ENCODE measurements at places on chromosomes 5 and 9. TPM values are rescaled to one million over a fixed set of nuclear protein-coding genes. Genes with fewer than 3 reads are reported as not detected.
A peak's percentile ranks its signal among the peaks of the same experiment; 100 is the strongest.

The PCAT7 gene
- 19.3 TPM for total RNA-seq

The MVB12B gene
- total RNA-seq = 7.7 TPM

The KCNN2 gene
- total RNA-seq = not detected

The RAI14 gene
- total RNA-seq = 25.5 TPM

The B4GALT1 gene
- total RNA-seq = 15.3 TPM

The OR1L1 gene
- total RNA-seq = not detected

The MED10 gene
- total RNA-seq = 25.4 TPM

The OBP2B gene
- not detected for total RNA-seq

The MAMDC2 gene
- 1.2 TPM for total RNA-seq

GRCh38 chr5:27590503-27590902 is 552.1 kb upstream of the CDH9 start:
- DNase-seq = no peak

GRCh38 chr9:2557693-2558092 is 63.9 kb upstream of the VLDLR start:
- no peak for DNase-seq

DNA sequence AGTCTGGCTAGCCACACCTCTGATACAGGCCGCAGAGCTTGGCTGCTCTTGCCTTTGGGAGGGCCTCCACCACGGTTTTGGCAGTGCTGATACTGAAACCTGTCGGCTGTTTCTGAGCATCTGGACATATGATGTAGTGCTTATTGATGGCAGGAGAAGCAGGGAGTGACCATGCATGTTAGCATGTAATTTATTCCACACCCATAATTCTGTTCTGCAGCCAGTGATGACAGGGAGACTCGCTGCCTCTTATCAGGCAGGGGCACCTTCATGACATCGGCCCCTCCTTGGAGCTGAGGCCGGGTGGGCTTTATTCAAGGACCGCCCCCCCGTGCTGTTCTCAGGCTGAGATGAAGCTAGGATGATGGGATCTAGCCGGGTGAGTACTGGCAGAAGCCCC is 49.0 kb downstream of the OLFM1 start:
- DNase-seq = peak; percentile 31

DNA sequence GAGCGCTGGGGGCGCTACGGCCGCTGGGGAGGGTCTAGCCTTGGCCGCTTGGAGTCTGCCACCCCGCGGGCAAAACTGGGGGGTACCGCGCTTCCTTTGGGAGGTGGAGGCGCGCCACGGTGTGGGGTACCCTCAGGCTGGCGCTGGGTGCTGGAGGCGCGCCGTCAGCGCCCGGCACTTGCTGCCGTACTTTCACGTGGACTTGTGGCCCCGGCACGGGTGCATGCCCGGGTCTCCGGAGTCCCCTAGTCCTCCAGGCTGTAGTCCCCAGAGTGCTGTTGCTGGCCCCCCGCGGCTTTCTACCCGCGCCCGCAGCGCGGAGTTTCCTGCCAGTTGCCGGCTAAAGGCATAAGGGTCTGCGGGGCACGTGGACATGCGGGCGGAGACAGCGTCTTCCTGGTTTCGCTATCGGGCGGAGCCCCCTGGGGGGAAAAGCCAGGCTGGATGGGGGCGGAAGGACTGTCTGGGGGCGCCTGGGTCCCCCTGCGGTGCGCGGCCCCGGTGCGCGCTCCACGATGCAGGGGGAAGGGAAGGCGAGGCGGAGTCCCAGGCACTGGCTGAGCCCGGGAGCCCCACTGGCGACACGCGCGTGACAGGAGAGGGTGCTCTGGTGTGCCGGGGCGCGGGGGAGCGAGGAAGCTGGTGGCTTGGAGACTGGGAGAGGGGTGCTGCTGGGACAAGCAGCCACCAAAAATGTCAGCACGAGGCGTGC is 666 bp downstream of the PPARGC1B start:
- peak; percentile 43 for DNase-seq

DNA sequence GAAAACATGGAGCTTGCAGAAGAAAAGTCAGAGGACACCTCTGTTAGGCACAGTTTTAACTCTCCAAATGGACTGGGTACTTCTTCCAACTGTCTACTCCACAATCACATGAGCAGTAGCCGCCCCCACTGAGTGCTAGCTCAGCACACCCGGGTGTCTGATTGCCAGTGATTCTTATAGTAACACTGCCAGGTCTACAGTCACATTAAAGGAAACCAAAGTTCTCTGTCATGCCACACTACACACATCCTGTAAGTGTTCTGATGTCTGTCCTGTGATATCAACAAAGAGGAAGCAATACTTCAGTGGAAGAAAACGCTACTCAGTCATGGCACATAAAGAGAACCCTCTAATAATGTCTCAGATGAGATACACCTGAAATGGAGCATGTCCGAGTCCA is at the start of gene HAVCR2:
TSS of gene HAVCR2 (minus strand) at position 69 of the 400 bp plus-strand sequence. CDS start at position 8, 61 bp downstream.
- no peak for DNase-seq

DNA sequence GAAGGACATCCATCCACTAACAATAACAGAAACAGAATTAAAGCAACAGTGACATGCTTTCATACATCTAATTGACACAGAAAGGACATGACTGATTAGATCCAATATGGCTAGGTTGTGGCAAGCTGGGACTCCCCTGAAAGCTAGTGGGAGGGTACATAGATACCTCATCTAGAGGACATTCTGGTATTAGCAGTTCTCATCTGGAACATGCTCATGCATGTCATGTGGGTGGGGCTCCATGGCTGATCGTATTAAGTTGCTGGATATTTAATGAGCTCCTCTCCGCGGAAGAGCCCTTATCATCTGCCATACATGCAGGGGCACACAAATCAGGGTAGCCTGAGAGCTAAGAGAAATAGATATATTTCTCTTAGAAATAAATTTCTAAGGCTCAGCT is 358.9 kb downstream of the ICE1 start:
- DNase-seq = no peak

DNA sequence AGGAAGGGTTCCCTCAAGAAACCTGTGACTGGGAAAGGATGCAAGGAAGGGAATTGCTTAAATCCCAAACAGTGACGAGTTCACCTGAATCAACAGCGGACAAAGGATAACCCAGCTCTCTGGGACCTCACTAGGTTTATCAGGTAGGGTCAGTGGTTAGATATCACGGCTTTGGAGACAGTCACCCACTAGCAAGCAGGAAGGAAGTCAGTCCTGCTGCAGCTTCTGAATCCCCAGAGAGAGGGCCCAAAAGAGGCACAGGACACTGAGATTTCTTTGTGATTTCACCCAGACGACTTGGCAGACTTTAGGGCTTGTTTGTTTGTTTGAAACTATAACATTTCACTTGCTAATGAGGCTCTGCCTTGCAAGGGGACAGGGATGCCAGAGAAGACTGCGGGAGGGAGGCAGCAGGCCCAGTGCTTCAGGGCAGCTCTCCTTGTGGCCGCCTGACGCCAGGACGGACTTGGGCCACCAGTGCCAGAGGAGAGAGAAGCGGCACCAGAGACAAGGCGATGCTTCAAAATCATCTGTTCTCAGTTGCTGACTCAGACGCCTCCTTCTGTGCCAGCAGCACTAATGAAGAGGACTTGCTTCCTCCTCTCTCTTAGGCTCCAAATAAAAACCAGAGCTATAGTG is 275.6 kb upstream of the SLC30A5 start:
- peak; percentile 84 for DNase-seq

DNA sequence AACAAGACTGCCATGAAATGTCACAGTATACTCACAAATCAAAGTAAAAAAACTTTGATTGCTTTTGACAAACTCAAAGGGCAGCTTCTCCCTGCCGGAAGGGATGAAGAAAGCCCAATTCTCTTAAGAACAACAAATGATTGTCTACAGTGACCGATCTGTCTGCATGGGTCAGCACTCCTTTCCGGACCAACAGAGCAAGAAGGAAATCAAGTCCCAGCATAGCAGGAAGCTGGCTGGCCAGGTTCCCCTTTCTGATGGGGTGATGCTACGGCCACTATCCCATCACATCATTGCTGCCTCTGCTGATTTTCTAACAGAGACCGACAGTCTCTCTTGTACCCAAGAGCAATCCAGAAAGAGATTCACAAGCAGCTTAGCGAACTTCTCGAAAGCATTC is 692 bp downstream of the C1QTNF3 start:
- DNase-seq = peak; percentile 20

DNA sequence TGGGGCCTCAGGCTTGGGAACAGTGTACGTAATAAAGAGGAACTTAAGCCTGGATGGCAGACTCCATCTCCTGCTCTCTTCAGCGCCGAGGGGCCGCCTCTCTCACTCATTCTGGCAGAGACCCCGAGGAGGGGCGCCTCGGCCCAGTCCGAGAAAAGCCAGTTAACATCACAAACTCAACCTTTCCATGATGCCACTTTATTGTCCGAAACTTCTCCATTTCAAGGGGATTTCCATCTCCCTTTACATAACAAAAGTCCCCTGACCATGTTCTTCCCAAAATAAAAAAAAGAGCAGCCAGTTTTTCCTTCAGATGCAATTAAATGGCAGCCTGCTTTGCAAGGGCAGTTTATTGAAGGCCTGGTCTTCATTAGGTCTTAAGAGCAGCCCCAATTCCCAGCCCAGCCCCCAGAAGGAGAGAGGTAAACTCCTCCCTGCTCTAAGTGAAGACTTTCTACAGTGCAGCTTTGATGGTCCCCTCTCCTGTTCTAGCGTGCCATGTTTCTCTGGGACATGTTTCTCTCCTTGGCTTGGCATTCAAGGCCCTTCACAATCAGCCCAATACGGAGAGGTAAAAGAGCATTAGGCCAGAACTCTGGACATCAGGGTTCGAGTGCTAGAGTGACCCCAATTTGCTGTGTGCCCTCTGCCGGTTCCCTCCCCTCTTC is 19.5 kb upstream of the RAB14 start:
- no peak for DNase-seq

DNA sequence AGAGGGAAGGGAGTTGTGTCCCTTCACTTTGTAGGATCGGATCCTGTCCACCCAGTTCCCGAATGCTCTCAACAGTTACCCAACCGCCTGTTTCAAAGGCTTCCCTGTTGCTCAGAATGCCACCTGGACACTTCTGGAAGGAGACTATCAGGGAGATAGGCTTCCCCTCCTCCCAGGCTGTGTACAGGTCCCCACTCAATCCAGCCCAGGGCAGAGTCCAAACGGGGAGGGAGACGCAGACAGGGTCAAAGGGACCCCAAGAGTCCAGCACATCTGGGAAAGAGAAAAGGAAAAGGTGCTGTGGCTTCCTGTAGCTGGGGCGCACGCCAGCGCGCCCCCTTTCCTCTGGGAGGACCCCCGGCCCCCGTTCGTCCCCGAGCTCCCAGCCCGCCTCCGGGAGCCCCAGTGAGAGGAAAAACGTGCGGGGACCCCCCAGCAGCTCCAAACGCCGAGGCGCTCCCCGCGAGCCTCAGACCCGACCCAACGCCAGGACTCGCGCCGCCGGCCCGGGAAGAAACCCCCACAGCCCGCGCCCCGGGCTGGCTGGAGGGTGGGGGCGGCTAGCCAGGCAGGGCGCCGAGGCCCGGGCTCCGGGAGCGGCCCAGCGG is 640 bp downstream of the SURF4 start:
- no peak for DNase-seq

GRCh38 chr9:137046088-137046787 is at the start of gene NPDC1:
Gene NPDC1, minus strand, starts transcription at chr9:137046177. Its CDS starts 188 bp downstream, at chr9:137045989.
- peak; percentile 77 for DNase-seq

GRCh38 chr5:128877476-128877875 is 87.8 kb upstream of the SLC27A6 start:
- no peak for DNase-seq

DNA sequence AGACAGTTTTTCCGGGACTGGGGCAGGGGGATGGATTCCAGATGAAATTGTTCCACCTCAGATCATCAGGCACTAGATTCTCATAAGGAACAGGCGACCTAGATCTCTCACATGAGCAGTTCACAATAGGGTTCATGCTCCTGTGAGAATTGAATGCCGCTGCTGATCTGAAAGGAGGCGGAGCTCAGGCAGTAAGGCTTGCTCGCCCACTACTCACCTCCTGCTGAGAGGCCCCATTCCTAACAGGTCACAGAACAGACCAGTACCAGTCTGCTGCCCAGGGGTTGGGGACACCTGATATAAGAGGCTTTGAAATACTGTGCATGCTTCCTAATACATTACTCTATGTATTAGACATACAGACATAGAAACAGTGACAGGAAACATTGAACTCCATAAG is 41.1 kb downstream of the PTPRD start:
- DNase-seq = no peak

DNA sequence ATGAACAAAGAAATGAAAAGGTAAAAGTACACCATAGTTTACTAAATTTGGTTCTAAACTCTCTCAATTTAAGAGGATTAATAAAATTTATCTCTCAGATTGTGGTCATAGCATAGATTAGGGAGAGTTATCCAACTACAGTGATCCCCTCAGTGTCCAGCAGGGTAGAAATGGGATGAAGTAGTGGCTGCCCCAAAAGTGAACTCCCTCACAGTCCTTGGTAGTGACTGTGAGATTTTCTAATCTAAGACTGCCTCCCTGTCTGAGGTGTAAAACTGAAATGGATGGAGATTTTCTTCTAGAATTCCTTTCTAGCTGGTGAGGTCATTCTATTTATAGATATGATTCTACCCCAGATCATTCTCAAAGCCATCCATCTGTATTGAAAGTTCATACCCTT is 455.5 kb downstream of the ACTL7B start:
- no peak for DNase-seq

DNA sequence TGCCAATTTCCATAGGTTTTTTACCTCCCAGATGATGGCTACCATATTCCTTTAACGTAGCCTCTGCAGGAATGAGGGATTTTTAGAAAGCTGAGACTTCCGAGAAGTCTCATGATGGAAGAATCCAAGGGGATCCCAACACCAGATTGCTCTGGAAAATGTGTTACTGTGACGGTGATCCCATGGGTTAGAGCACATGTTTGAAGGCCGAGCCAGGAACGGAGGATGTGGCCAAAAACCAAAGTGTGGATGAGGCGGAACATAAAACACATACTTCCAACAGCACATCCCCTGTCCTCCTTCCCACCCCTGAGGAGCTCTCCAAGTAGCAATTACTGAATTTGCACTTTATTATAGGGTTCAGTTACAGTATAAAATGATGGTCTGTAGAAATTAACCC is 82.6 kb downstream of the GPR21 start:
- DNase-seq = no peak

GRCh38 chr5:52838326-52839015 is 50.8 kb downstream of the ITGA1 start:
- DNase-seq = no peak

DNA sequence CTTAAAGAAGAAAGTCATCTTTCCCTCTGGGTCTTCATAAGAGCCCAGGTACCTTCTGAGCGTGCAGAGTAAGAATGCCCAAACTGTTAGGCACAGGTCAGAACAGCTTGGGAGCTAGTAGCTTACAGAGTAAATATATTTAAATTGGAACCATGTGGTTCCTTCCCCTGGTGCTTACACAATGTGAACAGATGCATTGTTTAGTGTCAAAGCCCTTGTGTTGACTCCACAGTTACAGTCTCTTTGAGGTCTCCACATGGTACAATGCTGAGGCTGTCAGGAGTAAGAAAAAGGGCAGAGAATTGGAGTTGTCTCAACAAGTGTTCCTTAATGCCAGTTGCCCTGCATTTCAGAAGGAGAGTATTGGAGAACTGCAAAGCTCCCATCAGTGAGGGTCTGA is 188.5 kb downstream of the PAPPA start:
- DNase-seq = no peak
